Stimulated activated CD4-positive, alpha-beta T cell treated with anti-CD3 and anti-CD28 coated beads, Interleukin-4, amount 100 ng/mL, for 4 hours (primary cell): ENCODE measurements at places on chromosomes 1 and 21.

- DNase-seq = no peak
These were observed 28.1 kb downstream of the EPHA2 start for GRCh38 chr1:16127676-16128337.

DNA sequence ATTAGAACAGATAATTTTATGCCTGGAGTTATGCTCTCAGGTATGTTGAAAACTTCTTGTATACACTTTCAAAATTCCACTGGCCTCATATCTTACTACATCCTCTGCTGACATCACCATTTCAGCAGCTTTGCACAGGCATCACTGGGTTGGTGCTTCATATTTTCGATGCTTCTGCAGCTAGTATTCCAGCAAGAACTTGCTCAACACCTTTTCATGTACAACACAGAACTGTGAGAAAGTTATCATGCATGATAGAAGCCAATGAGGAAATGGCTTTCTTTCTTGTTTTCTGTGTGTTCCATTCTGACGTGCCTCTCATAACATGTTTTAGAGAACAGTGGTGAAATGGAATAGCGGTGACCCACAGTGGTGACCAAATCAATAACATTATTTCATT lies 5.1 kb upstream of the GBP5 start:
- no peak for DNase-seq

DNA sequence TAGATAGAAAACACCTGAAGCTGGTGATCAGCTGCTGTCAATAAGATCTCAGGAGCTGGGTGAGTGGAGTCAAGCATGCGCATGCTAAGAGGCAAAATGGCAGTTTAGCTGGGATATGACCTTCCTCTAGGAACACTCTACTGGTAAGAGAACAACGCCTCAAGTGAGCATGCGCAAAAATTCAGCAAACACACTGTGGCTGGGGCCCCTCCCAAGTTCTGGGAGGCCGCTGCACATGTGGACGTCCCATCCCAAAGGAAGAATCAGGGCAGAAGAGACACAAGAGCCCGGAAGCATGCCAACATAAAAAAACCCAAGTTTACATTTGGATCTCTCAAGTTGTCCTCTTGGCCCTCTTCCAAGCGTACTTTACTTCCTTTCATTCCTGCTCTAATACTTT lies 126.3 kb upstream of the F3 start:
- DNase-seq = no peak

DNA sequence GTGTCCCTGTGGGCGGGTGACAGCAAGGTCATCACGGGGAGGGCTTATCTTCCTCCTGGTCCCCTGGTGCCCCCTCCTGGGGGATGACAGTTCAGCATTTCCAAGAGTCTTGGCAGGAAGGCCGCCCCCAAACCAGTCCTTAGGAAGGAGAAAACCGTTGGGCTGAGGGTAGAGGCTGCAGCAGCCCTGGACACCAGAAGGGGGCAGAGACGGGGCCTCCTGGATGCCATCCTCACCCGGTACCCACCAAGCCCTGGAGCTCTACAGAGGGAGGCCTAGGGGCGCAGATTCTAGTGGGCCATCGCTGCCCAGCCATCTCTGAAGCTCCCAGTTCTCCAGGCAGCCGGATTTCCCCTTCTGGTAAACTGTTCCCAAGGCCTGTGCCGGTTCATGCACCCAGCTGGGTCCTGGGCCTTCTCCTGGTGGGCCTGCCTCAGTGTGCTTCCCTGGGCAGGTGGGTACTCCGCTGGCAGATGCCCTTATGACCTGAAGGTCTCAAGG lies 14.8 kb upstream of the ZNF669 start:
- DNase-seq = no peak

GRCh38 chr1:169959686-169960085 lies 66.0 kb upstream of the SCYL3 start:
- DNase-seq = no peak

DNA sequence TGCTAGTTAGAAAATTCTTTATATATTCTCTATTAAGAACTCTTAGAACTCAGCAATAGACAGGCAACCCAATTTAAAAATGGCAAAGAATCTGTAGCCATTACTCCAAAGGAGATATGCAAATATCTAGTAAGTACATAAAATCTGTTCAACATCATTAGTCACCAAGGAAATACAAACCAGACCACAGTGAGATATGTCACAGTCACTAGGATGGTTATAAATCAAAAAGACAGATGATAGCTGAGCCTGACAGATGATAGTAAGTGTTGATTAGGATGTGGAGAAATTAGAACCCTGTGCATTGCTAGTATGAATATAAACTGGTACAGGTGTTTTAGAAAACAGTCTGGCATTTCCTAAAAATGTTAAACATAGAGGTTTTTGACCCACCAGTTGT lies 26.6 kb downstream of the SRSF11 start:
- no peak for DNase-seq

GRCh38 chr1:168732736-168733135 lies 3.7 kb upstream of the DPT start:
- DNase-seq = no peak

GRCh38 chr1:20165522-20165951 lies 20.4 kb upstream of the UBXN10 start:
- DNase-seq = no peak

- no peak for DNase-seq
These were observed 9.8 kb downstream of the C1orf35 start for GRCh38 chr1:228093050-228093906.

DNA sequence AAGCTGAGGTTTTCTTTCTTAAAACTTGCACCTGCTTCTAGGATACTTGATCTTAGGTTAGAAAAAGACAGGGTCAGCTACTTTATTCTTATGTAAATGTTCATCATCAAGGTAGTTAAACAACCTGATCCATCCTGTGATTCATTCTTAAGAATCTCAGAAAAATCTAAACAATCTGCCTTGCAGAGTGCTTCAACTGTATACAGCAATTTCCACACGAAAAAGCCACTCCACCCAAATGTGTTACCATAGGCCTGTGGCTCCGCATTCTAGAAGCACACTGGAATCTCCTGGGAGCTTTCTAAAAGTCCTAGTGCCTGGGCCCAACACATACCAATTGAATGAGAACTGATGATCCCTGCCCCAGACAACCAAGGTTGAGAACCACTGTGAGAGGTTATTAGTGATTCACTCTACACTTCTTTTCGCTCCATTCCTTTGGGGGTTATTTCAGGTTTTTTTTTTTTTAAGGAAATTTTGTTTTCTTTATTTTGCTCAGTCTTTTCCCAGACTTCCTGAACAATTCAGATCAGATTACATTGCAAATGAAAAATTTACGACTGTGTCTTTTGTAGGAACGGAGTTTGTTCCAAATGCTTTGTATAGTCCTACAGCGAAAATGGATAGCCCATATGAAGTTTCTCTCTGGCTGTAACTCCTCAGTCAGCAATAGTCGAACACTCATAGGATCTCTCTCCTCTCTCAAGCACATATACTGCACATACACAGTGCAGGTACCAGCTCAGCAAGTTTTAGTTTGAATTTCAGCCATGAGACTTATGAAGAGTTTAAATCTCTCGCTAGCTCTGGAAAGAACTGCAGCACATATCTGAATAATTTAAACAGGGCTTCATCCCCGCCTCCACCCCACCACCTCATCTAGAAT lies 16.1 kb downstream of the SMYD2 start:
- DNase-seq = no peak

- no peak for DNase-seq
These were observed 35.2 kb downstream of the RAP1A start for GRCh38 chr1:111654839-111655238.

DNA sequence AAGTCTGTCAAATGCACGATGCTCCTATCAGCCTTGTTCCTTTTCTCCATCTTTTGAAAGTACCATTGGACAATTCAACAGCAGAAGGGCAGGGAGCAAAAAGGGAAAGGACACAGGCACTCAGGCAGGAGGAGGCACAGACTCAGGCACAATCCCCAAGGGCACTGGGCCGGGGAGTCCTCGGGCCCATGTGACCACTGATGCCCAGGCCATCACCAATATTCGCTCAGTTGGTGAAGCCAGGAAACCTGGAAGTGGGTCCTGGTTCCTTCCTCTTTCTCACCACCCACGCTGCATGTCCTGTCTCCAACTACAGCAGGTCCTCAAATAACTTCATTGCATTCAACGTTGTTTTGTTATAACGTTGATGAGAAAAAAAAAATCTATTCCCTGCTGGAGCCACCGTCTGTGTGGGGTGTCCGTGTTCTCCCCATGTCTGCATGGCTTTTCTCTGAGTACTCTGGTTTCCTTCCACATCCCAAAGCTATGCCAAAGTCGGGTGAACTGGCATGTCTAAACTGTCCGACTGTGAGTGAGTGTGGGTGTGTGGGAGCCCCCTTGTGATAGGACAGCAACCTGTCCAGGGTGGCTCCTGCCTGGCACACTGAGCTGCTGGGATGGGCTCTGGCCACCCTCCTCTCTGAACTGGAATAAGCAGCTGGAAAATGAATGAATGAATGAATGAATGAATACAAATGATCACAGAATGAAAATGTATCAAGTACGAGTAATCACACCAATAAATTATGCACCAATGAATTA lies 12.5 kb downstream of the NID1 start:
- DNase-seq = no peak
